Kidney tubule cell (primary cell): ENCODE measurements at places on chromosomes 6 and 20.

GRCh38 chr6:21947731-21948386, 349.0 kb downstream of the PRL start:
- no peak for DNase-seq

GRCh38 chr6:97423190-97423589, 140.2 kb upstream of the MMS22L start:
- DNase-seq: no peak

DNA sequence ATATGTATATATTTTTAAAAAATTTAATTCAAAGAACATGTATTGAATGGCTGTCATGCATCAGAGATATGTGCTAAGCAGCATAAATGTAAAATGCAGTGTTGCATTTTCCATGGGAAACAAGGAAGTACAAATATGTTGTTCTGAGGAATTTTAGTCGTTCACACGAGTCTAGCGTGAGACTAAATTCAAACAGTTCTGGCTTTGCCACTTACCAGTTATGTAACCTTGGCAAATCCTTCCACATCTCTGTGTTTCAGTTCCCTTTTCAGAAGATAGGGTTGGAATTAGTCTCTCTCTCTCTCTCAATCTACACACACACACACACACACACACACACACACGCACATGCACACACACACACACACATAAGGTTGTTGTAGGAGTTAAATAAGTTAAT, 305.4 kb downstream of the UTRN start:
- DNase-seq: no peak

GRCh38 chr6:109411034-109411433, 28.8 kb upstream of the CD164 start:
- DNase-seq: no peak

DNA sequence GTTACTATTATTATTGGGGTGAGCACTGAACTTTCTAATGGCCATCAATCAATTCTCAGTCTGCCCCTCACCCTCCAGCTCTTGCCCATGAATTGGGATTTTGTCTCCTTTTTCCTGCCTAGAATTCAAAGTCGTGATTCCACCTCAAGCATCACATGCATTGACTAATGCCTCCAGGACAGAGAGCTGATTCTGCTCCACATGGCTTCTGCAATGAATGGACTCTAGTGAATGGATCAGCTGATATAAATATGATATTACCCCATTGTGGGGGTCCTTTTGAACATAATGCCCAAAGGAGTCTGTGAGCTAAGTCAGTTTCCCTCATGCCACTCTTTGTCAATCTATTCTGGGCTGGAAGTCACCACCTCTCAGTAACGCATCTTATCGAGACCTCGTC, 126.4 kb downstream of the OPN5 start:
- DNase-seq: no peak

DNA sequence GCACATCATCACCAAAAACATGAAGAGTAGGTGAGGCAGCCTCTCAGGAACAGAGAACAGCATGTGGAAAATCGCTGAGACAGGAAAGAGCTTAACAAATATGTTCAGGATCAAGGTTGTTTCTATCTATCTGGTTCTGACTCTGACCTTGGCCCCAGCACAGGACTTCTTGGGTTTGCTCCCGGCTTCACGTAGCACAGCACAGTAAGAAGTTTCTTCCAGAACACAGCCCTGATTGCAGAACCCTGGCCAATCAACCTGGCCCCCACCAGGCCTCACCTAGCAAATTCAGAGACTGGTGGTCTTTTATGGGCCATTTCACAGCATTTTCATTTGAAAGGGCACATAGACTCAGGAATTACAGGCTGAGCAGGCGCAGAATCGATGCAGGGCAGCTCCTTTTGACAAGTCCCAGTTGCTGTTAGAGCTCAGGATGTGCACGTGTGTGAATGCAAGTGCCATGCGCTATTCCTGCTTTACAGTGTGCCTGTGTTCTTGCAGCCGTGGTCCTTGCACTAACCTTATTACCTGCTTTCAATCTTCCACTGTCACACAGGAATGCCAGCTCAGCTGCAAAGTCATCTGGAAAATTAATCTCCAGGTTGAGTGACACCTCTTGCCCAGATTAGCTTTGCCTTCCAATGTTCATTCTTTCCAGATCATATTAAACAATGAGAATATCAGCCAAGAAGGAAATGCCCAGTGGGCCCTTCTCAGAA, 100.5 kb upstream of the SLC2A12 start:
- DNase-seq: no peak

DNA sequence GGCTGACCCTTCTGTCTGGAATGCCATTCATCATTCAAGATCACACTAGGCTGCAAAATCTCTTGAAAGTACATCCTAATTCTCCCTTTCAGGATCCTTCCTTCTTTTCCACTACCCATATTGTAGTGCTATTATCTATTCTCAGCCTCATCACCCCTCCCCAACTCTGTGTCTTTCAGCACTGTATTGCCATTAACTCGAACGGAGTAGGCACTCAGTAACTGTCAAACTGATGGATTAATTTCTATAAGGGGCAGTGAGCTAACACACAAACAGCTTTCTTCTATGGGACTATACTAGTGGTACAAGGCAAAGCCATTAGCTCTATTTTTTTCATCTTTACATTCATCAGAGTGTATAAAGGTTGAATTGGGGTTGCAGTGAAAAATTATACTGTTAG, 46.6 kb downstream of the LAMA4 start:
- DNase-seq: no peak

- DNase-seq: peak; percentile 51
Observed at GRCh38 chr6:106790149-106790770, 160.9 kb downstream of the QRSL1 start.

DNA sequence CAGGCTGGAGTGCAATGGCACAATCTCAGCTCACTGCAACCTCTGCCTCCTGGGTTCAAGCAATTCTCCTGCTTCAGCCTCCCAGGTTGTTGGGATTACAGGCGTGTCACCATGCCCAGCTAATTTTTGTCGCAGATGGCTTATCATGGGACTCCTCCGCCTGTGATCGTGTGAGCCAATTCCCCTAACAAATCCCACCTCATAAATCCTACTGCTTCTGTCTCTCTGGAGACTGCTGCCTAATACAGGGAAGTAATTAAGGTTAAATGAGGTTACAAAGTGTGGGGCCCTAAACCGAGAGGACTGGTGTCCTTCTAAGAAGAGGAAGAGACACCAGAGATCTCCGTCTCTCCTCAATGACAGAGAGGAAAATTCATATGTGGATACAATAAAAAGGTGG, 52.0 kb downstream of the TRPC4AP start:
- no peak for DNase-seq

DNA sequence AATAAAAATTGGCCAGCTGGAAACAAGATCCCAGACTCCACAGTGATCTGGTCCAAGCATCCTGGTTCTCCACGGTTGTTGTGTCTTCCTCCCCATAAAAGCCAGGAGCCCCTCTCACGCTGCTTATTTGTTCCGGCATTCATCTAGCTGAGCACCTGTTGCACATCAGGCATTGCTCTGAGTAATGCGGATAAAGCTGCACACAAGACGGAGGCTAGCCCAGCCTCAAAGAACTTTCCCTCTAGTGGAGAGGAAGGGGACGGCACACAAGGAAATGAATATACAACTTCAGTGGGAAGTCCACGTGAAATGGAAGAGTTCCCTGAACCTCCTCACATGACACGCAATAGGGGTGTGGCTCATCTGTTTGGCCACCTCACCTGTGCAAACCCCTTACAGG, 30.3 kb upstream of the NXT1 start:
- peak; percentile 7 for DNase-seq

- peak; percentile 28 for DNase-seq
Observed at GRCh38 chr6:73200735-73201134, 24.6 kb downstream of the KHDC1L start.

DNA sequence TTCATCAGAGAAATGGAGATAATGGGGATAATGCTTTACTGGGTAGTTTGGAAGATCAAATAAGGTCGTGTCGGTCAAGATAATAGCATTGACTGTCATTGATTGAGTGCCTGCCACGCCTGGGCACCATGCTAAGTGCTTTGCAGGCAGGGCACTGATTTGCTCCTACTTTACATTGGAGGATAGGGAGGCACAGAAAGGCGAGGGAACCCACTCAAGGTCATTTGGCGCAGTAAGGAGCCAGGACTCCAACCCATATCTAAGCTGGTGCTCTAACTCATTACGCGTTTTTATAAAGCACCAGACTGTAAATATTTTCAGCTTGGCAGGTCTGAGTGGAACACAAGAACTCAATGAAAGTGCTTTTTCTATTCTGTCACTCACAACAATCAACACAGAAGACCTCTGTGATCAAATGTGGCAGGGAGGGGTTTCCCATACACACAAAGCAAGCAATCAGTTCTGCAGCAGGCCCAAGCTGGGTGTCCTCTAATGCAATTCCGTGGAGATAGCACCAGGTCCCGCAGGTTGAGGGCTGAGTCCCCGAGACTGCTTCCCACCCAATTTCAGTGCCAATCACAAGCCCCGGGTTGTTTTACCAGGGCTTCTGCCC, 373.6 kb downstream of the CDH26 start:
- DNase-seq: no peak

DNA sequence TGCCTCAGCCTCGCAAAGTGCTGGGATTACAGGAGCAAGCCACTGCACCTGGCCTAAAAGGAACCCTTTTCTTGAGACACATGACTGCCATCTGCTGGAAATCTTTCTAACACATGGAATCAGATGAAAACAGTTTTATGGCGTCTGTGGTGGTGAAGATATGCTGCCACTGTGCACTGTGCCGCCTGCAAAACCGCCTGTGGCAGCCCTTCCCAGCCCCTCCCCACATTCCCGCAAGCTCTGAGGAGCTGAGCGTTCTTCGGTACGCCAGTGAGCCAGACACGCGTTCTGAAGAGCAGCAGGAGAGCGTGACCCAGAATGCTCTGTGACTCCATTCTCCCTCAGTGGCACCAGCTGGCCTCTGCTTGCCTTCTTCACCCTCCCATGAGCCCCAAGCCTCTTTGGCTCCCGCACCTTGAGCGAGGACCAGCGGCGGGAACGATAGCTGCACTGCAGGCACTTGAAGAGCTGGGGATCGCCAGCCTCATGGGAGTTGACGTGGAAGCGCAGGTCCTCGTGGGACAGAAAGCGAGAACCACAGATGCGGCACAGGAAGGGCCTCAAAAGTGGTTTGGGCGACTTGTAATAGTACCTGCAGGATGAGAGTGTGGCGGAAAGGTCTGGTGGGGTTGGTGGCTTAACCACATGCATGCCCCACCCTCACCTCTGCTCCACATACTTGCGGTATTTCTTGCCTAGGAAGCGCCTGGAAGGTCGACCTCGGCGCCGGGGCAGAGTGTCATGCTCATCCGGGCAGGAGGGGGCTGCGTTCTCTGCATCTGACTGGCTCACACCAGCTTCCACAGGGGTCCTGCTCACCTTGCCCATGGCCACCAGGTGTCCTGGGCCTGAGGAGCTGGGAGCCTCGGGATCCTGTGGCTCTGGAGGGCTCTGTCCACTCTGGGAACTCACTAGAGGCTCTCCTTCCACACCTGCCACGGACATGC, 8.7 kb downstream of the ZNF335 start:
- peak; percentile 58 for DNase-seq

DNA sequence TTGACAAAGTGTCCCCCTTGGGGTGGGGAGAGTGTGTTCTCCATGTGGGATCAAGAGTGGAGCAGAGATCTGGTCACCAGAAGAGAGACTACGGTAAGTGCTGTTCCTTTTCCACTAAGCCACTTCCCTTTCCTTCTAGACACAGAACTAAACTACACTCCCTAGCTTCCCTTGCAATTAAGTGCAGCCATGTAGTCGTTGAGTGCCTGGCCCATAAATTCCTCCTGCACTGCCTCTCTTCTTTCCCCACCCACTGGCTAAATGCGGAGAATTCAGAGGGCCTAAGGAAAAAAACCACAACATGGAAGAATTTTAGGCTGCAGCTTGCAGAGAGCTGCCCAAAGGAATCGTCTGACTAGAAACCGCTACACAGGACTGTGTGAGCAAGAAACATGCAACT, 1.5 kb downstream of the WDR27 start:
- peak; percentile 22 for DNase-seq

GRCh38 chr6:14470671-14471070, 353.1 kb downstream of the CD83 start:
- no peak for DNase-seq

DNA sequence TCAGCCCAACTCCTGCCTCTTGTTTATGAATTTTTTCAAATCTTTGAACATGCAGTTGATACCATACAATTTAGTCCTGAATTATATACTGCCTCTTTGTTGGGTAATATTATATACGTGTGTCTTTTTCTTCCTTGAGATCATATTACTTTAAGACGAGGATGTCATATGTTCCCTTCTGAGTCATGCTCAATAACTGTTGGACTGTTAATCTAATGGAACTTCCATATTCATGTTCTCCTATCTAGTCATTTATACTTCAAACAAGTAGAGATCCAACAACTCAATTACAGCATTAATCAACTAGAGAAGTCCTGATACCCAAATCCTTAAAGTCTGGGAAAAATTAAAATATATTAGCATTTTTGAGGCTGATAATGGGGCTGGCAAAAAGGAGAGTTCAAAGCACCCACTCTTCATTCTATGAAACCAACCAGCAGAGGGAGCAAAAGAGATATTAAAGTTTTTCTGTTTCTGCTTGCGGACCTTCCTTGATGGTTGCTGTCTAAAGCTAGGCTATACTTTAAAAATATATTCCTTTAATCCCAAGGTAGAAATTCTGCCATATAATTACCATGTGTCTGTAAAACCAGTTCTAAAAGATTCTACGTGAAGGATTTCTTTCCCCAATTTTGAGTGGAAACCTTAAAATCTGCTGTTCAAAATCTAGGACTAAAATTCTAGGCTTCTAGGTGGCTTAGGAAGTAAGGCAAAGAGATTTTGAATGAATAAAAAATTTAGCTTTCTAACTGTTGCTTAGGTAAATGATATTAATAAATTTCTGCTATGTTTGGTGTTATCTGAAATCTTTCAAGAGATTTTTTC, 498.9 kb downstream of the BCKDHB start:
- DNase-seq: peak; percentile 49

DNA sequence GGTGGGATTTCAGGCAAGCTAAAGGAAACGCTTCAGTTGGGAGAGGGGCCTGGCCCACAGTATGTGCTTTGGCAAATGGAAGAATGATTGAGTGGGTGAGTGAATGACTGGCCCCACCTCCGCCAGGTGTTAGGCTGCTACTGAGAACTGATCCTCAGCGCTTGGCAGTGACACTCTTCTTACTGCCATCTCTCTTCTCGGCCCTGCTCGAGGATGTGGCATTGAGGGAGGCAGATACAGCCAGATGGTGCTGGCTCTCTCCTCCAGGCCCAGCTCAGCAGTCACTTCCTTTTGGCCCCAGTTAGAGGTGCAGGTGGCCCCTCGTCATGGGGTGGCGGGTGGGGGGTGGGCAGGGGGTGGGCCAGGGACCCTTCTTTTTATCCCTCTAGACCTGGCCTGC, 38.9 kb upstream of the KCNK5 start:
- no peak for DNase-seq

- DNase-seq: peak; percentile 66
Observed at GRCh38 chr6:149190224-149190831, 127.2 kb upstream of the TAB2 start.
